ENCODE measurements at places on chromosomes 13 and 19.

DNA sequence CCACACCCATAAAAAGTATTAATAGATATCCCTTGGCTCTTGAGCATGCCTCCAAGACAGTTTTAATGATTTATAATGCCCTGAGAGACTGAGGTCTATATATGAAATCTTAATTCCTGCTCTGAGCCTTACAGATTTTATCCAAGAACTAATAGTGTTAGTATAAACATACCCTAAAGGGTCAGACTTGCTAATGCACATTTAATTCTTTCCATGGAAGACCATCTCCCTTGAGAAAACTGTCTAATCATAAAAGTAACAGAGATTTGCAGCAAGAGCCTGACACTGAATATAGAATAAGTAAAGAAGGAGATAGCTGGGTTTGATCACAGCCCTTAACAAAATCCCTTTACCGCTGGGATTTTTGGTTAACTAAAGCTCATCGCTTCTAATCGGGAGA lies 650.8 kb upstream of the KLF12 start:
- DNase-seq: no peak

DNA sequence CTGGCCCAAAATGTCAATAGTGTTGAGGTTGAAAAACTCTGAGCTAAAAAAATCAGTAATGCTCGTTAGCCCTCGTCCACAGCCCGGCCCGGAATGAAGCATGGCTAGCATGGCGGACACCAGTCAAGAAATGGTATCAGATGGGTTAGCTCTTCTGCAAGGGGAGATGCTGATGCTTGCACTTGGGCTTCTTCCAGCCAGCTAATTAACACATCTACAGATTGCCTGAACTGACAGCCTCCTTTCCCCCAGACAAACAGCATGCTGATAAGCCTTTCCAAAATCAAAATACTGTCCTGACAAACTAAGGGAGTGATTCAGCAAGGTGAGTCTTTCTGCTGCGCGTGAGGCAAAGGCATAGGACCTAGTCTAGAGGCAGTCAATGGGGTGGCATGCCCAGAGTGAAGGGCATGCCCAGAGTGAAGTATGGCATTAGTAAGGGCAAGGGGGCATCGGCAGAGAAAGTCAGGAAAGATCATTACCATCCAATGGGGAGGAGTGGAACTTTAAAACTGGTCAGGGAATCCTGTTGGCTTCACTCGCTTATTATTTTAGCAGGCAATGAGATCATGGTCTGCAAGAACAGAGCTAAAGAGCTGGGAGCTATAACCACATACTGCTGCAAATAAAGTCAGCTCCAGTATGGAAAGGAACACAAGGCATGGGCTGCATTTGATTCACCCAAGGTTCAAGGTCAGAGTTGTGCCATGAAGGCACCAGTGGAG lies 30.2 kb upstream of the UBE2L5 start:
- no peak for DNase-seq

- DNase-seq: no peak
Observed at GRCh38 chr13:28537171-28537570, 42.2 kb upstream of the FLT1 start.

DNA sequence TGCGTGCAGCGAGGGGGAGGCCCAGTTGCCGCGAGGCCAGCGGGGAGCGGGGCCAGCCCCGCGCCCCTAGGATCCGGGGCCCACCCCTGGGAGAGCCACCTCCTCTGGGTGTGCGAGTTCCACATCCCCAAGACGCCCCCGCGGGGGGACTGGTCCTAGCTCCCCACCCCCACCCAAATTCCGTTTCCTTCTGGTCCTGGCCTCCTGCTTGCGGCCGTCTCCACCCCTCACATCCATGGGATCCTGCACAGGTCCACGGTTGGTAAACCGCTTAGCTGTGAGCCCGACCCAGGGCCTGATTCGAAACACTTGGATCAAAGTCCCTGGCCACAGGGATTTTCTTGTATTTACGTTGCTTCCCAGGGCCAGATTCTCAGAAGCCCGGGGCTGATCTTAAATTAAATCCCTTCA lies 324 bp upstream of the FBXO17 start:
- no peak for DNase-seq

DNA sequence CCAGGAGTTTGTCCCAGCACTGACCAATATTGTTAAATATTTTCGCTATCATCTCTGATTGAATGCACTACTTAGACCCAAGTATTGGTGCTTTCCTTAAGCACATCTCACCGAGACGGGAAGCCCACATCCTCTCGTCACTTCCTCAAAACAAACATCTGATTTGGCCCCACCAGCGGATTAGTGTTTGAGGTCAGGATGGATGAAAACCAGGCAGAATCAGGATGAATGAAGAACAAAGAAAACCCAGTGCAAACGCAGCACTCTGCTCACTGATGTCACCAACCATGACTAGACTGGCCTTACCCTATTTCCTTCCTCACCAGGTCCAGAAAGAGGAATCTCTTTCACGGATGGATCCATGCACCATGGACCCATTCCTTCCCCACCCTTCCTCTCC lies 6.0 kb downstream of the PLAUR start:
- peak; percentile 88 for DNase-seq

- DNase-seq: no peak
Observed at GRCh38 chr19:35529241-35530218, 1.4 kb upstream of the SBSN start.

DNA sequence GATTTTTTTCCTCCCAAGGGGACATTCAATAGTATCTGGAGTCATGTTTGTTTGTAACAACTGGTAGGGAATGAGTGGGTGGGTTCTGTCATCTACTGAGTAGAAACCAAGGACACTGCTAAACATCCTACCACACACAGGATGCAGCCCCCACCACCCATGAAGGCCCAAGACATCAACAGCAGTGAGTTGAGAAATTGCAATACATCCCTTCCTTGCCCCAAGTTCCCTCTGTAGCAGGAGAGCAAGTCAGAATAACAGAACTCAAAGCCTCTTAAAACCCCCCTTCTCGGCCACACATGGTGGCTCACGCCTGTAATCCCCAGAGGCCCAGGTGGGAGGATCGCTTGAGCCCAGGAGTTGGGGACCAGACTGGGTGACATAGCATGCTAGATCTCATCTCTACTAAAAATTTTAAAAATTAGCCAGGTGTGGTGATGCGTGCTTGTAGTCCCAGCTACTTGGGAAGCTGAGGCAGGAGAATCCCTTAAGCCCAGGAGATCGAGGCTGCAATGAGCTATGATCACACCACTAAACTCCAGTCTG lies 2.4 kb upstream of the CYP2F1 start:
- DNase-seq: no peak

- DNase-seq: no peak
Observed at GRCh38 chr19:30358821-30359580, 13.2 kb upstream of the ZNF536 start.

GRCh38 chr13:112931028-112931934 lies 37.7 kb upstream of the MCF2L start:
- peak; percentile 70 for DNase-seq

DNA sequence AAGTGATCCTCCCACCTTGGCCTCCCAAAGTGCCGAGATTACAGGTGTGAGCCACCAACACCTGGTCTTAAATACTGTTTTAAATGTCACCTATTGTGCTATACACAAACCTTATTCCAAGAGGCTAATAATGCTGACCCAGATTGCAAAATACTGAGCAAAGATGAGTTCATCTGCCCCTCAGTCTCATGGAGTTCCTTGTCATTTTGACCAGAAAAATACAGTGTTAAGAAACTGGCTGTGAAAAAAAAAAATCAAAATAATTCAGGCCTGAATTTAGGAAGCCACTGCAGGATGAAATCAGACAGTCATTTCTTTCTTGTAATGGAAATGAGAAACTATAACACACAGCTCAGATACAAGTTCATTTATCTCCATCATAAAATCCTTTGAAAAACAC lies 59.9 kb downstream of the TBC1D4 start:
- no peak for DNase-seq

DNA sequence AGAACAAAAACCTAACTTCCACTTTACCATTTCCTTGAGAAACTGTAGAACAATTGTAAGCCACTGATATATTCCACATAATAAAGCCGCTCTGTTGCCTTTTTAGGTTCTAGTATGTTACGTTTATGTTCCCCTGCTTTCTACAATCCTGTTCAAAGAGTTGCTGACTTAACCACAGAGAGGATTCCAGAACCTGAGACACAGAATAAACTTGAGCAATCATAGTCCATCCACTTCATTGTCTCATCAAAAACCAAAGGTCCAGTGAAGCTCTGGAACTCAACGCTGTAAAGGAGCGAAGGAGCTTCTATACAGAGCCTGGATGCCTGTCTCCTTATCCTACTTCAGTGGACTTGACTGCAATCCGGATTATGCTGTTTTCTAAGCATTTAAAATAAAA lies 4.6 kb downstream of the STARD13 start:
- no peak for DNase-seq

- DNase-seq: no peak
Observed at GRCh38 chr13:103935117-103935516, 868.9 kb upstream of the SLC10A2 start.

GRCh38 chr19:50313812-50314536 lies 15.2 kb downstream of the KCNC3 start:
- DNase-seq: no peak

GRCh38 chr13:22081430-22081829 lies 410.6 kb downstream of the FGF9 start:
- no peak for DNase-seq

- no peak for DNase-seq
Observed at GRCh38 chr13:44703371-44703770, 127.2 kb upstream of the TSC22D1 start.

DNA sequence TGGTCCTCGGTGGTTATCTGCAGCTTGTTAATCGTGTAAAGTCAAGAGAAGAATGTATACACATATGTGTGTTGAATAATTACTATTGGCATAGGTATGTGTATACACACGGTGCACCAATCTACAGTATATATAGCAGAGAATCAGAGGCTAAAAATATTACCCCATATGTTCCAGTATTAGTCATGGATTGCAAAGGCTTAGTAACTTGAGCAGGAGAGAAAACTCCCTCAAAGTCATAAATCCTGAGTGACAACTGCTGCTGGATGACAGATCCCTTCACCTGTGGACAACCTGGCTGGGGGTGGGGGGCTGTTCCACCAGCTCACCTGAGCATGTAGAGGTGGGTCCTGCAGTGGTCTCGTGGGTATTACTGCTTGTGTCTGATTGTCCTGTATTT lies 185.0 kb downstream of the ZNF536 start:
- no peak for DNase-seq

DNA sequence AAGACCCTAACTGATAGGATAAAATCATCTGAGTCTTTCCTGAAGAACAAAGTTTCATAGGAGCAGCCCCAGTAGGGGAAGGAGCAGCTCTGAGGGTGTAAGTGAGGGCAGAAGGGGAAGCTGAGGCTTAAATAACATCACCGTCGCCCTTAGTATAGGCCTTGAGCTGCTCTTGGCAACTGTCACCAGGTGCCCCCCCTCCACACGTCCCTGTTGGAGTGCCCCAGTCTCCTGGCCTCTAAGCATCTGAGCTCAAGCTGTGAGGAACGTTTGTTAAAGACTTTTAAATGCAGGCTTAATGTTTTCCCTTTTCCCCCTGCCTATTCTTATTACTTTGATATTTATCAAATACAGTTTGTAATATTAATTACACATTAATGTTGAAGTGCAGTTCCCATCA lies 170.6 kb downstream of the ZIC5 start:
- no peak for DNase-seq

DNA sequence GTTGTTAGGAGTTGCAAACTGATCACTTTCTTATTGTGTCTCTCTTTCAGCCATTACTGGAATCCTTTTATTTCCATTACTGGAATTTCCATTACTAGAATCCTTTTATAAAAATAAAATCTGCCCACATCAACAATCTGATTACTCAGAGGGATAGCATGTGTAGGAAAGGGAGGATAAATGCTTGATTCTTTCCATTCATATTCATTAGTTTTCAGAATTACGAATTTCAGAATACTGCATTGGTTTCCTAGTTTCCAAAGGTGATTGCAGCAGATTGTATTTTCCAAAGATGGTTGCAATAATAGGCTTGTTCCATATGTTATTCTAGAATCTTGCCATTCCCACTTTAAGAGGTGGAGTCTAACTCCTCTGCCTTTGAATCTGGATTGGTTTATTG lies 37.1 kb downstream of the ZNF146 start:
- DNase-seq: no peak

DNA sequence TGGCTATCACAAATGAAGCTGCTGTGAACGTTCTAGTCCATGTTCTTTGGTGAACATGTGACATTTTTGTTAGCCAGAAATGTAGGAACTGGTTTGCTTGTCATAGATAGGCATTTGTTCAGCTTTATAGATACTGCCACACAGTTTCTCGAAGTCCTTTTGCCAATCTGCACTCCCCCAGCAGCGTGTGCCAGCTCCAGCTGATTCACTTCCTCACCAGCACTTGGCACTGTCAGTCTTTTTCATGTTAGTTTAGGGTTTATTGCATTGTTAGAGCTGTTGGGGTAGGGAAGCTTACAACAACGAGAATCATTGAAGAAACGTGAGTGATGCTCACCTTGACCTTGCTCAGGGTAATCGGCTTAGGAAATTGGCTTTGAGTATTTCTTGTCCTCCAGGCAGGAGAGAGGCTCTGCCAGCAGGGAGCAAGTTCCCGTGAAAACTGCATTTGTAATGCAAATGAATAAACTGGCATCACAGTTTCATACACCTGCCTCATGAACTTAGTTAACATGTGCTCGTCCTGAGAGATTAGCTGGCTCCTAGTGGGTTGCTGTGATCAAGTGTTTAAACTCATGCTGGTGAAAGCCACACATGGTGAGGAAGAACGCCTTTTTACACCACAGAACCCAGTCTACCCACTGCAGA lies 83.9 kb downstream of the ING1 start:
- no peak for DNase-seq

DNA sequence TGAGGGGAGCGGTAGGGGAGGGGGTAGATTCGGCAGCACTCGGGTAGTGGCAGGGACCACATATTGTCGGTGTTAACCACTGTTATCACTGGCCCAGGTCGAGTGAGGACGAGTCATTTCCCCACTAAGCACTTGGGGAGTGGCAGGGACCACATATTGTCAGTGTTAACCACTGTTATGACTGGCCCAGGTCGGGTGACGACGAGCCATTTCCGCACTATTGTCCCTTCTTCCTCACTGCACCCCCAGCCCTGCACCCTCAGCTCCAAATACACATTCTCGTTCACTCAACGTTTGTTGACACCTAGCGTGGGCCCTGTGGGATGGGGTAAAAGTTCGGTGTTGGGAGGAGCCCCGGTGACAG lies 467 bp upstream of the CLN5 start:
- DNase-seq: no peak

DNA sequence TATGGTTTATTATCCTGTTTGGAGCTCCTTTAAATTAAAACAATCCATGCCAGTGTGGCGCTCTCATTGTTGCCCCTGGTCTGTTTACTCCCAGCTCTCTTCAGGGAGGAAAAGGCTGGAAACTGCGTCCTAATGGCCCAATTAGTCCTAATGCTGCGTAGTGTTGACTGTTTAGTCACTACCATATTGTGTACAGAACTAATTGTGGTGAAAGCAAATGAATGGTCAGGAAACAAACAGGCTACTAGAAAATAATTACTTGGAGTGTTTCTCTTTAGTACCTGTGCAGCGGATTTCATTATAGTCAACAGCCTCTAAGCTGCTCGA lies 54.5 kb upstream of the MTIF3 start:
- DNase-seq: no peak

Measured in KBM-7 (cell line).